A172 (cell line): ENCODE measurements at places on chromosomes 2 and 18. TPM values are rescaled to one million over a fixed set of nuclear protein-coding genes. Genes with fewer than 3 reads are reported as not detected.

DNA sequence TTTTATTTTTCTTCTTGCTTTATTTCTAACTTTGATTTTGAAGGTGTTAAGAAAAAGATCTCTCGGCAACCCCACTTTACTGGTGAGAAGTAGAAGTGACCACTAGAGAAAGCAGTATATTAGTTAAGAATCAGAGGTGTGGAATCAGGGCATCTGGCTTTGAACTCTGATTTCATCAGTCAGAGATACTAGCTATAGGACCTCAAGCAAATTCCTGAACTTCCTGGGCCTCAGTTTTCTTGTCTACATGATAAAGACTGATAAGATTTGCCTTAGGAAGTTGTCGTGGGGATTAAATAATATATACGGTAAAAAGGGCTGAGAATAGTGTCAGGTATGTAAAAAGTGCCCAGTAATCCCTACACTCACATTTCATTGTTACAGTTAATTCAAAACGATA is 440.3 kb upstream of the CRIM1 start:
- no peak for DNase-seq

- no peak for DNase-seq
Observed at GRCh38 chr2:69524799-69525198, 87.6 kb upstream of the NFU1 start.

DNA sequence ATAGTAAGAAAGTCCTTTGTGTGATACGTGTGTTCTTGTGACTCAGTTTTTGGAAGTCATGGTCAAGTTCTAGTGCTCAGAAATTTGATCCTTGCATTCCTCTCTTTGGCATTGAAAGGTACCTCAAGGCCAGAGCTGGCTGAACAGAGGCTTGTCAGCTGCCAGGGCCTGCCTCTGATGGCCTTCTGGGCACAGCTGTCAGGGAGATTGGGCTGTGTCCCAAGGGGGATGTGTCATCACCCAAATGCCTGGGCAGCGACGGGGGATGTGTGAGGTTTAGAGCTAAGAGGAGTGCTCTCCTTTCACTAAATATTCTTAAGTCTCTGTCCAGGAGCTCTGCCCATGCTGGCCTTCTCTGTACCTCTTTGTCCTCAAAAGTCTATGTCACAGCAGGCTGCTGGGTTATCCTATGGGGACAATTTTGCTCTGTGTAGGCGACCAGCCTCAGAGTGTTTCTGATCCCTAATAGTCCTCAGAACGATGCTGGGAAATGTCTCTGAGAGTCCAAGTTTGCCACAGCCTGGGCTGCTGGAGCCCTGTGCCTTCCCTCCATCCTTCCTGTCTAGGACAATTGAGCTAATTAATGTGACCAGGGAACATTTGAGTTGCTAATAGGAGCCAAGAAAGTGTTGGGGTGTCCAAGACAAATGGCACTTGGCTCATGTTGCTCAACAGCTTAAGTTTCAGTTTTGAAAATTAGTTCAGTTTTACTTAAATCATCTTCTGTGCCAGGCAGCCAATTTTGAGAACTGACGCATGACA is 115.4 kb upstream of the ZNF521 start:
- DNase-seq, result no peak

- no peak for DNase-seq
Observed at GRCh38 chr2:200338692-200339091, 32.2 kb downstream of the SPATS2L start.

DNA sequence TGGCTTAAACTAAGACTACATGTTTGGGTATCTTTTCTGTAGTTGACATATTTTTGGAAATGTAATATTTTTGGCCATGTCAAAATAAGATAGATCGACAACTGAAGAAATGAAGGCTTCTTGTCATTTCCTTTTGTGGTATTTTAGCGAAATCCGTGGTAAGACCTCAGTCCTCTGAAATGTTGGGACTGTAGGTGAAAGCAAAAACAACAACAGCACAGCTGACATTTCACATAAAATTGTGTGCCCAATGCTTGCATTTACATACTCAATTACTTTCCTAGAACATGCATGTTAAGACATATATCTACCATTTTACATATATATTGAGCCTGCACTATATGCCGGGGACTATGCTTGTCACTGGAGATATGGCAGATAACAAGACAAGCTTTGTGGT is 50.2 kb downstream of the SPP2 start:
- DNase-seq, result no peak

GRCh38 chr18:25039781-25040180 is 312.2 kb downstream of the ZNF521 start:
- DNase-seq, result no peak

POTEF gene
- not detected in 2 replicates for total RNA-seq

GNAL gene
- 1.6 and 3.5 TPM in 2 replicates for total RNA-seq

DNA sequence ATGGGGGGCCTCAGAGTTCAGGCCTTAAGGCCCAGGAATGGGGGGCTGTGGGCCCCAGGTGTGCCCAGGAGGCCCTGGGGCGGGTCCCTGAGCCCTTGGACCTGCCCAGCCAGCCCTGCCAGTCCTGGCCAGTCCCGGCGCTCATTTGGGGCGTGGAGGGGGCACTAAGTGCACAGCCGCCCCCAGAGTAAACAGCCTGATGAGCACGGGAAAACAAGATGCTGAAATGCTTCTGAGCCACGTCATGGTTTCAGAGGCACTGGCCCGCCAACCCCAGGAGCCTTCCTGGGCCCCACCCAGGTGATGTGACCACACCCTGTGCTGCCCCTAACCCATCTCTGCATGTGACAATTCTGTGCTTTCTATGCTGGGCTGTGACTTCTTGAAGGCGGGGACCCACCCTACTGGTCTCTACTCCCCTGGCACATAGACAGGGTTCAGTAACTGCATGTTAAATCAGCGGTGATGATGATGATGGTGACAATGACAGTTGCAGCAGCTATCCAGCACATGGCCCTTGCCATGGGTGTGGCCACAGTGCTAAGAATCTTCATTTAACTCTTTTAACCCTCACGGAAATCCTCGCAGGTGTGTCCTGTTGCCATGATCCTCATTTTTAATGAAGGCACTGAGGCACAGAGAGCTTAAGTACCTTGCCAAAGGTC is 28.1 kb upstream of the ASPRV1 start:
- no peak for DNase-seq

- DNase-seq, result no peak
Observed at GRCh38 chr18:24000613-24001490, 13.7 kb upstream of the TTC39C start.

DNA sequence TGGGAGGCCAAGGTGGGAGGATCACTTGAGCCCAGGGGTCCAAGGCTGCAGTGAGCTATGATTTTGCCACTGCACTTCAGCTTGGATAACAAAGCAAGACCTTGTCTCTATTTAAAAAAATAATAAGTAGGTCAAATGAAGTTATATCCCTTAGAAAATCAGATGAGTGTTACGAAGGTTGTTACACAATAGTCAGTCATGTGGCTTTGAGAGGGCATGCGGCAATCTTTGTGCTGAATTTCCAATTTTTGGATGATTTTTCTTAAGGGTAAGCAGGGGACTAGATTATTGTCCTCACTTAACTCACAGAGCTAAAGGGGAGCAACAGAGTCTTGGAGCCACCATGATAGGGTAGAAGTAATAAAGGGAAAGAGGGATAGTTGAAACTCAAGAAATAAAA is 71.8 kb downstream of the B3GNT2 start:
- no peak for DNase-seq

GRCh38 chr2:157443090-157443489 is 799 bp downstream of the CYTIP start:
- no peak for DNase-seq

DNA sequence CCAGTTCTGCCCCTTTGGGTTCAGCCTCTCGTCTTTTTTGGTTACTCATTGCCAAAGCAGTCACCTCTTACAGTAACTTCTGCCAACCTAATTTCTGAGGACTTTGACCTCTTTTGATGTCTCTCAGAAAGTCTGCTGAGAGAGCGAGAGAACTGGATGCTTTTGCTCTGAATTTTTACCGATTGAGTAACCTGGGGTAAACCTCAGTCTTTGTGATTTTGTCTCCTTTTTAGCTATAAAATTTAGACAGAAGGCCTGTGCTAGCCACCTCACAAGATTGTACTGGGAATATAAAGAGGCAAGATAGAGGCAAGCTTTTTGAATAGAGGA is 34.8 kb upstream of the IL1R1 start:
- no peak for DNase-seq

- no peak for DNase-seq
Observed at GRCh38 chr2:218093879-218094278, 24.8 kb downstream of the RUFY4 start.

DNA sequence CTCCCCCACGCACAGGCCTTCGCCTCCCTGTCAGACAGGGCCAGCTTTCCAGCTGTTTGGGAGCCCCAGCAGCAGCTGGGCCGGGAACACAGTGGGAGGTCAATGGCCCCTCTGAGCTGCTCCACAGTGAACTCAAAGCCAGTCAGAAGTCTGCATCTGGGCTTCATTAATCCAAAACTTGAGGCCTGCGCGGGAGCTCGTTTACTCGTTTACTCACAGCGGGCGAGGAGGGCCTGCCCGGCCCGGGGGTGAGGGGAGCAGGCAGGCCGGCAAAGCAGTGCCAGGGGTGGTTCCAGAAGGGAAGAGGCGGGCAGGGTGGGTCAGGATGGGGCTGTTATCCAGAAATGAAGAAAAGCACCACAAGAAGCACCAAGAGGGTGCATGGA is 36.8 kb upstream of the SEMA4C start:
- DNase-seq, result no peak

DNA sequence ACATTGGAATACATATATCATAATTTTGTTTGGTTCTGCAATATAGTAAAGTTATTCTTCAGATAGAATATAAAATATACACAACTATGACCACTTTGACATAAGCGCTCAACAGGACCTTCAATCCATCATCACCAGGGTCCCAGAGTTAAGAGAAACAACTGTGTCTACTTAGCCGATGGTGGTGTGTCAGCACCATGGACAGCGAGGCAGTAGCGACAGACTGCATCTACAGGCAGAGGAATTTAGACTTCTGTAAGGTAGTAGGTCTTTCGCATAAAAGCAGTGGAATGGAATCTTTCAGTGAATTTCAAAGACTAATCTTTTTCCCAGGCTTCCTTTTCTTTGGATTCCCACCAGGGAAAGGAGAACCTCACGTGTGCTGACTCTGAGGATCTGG is 20.5 kb upstream of the LRPPRC start:
- peak; percentile 51 for DNase-seq
